ENCODE measurements at places on chromosomes 7 and 10.
A peak's percentile ranks its signal among the peaks of the same experiment; 100 is the strongest.

DNA sequence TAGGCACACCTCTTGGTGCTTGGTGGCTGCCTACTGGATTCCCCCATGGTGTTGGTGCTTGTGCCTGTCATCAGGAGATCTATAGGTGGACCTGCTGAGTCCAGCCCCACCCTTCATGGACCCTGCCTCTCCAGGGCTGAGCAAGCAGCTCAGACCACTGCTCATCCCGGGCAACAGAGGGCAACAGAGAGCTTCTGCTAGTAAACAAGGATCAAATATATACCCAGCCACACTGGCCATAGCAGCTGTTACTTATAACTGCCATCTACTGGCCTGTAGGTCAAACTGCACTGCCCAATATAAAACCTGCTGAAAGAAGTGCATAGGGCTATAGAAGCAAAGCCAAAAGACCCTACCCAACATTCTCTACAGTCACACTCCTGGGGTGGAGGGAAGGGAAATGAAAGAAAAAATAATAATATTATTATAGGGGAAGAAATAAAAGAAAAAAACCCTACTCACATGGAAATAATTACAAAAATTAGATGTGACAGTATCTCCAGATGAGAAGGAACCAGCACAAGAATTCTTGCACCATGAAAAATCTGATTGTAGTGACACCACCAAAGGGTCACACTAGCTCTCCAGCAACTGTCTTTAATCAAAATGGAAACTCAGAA, 54.9 kb upstream of the ZNF800 start:
- DNase-seq, result peak; percentile 10

GRCh38 chr7:142771353-142771723, 568 bp downstream of the PRSS2 start:
- no peak for DNase-seq

DNA sequence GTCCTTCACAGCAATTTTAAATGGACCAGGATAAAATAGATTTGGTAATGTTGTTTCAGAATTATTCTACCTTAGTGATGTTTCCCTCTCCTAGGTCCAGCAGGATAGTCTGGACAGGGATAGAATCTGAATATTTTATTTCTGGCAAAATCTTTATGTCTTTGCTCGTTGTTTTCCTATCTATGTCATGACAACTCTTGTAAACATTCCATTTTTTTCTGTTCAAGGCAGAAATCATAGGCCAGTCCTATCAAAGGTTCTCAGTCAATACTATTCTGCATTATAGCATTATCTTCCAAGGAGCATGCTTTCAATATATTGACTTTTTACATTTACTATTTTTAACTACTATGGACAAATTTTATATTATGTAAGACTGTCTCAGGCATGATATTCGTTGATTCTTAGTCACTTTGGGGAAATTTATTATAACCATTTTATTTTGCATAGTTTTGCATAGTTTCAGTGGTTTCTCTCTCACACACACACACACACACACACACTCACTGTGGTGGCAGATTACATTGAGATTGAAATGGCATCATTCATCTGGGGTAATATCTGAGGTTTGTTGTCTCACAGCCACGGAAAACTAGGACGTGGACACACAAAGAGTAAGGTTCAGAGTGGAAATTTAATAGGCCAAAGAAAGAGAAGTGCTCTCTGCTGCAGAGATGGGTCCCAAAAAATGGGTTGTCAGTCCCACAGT, 17.2 kb downstream of the TAS2R60 start:
- DNase-seq, result no peak

- no peak for DNase-seq
These were observed 246.1 kb upstream of the PLXDC2 start for GRCh38 chr10:19570120-19570519.

DNA sequence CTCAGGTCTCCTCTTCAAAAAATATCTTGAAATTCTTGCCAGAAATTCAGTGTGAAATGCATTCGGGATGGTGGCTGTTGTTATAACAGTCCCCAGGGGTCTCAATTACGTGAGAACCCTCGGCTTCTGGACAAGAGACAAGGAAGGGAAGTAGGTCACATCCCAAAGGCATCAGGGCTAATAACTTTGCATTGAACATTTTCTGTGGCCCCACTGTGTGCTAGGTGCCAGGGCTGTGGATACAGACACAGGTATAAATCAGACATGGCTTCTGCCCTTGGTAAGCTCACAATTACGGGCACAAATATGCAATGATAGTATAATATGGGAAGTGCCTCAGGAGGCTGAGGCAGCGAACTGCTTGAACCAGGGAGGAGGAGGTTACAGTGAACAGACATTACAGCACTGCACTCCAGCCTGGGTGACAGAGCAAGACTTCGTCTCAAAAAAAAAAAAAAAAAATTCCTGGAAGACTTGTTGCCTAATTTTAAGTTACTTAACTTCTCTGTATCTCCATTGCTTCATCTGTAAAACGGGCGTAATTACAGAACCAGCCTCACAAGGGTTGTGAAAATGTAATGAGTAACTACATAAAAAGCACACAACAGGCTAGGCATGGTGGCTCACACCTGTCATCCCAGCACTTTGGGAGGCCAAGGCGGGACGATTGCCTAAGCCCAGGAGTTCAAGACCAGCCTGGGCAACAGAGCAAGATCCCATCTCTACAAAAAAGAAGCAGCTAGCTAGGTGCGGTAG, 2.5 kb upstream of the RHBDD2 start:
- DNase-seq, result no peak

DNA sequence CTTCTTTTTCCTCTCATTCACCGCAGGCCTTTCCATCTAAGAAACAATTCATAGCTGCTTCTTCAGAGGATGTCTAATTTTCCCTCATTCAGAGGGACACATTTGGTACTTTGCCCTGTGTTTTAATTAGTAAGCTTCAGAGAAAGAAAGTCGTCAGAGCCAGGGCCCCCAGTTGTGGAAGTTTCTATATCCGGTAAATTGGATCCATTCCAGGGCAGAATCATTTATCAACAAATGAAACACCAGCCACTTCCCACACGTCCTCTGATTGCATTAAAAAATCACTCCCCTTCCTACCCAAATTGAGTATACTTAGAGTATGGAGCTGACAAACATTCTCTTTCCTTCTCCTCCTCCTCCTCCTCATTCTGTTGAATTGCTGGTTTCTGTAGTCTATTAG, 205.8 kb upstream of the HDAC9 start:
- no peak for DNase-seq

All from stimulated activated CD8-positive, alpha-beta memory T cell treated with anti-CD3 and anti-CD28 coated beads, Interleukin-2, amount 100 ng/mL, for 1 hour (primary cell).